Activated CD8-positive, alpha-beta memory T cell treated with anti-CD3 and anti-CD28 coated beads, Interleukin-2, amount 10 ng/mL, durations not matched to agents 7 days and 5 days (primary cell): ENCODE measurements at places on chromosomes 6 and 20. TPM values are rescaled to one million over a fixed set of nuclear protein-coding genes. Genes with fewer than 3 reads are reported as not detected.
A peak's percentile ranks its signal among the peaks of the same experiment; 100 is the strongest.

DNA sequence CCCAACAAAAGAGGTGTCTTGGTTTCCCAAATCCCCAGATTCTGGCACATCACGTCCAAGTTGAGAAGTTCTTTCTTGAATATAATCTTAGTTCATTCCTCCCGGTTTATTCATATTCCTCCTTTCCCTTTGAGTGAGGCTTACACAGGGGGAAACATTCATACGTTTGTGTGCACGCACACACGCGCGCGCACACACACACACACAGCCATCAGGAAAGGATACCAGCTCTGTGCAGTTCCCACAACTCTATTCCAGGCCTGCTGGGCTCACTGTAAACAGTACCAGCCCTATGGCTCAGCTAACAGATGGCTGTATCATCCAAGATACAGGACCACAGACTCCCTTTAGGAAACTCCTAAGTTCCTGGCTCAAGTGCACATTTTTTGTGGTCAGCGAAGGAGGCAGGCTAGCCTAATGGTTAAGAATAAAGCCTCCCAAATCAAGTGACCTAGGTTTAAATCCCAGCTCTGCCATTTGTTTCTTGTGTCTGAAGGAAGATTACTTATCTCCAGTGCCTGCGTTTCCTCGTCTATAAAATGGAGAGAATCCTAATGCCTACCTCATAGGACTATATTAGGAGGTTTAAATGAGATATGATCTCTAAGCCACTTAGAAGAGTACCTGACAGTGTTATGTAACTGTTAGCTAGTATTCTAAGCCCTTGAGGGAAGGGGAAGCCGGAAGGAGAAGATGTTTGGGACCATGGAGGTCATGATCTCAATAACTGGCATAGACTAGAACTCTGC is 3.7 kb upstream of the TAF8 start:
- DNase-seq = no peak

DNA sequence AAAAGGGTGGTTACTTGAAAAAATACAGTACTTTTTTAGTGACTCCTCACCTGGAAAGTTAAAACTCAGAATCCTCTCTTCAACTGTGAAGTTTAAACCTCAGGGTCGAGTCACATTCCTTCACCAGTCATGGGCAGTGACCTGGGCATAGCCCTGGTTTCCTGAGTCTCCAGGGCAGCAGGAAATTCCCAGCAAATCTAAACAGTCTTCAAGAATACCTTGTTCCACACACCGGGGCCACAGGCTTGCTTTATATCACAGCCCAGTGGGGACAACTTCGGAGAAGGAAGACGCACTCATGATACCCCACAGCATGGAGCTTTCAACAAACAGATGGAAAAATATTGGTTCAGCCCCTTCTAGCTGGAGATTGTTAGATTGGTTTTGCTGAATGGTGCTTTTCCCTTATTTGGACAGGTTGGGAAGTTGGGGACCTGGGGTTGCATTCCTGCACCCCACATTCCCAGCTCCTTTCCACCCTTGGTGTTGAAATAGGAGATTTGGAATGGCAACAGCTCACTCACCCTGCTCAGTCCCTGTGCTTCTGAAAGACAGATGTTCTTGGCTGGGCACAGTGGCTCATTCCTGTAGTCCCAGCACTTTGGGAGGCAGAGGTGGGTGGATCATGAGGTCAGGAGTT is 113.0 kb upstream of the TMEM170B start:
- DNase-seq = no peak

GRCh38 chr20:49278818-49279676 is 1.2 kb upstream of the ZNFX1 start:
- DNase-seq = peak; percentile 57

KCNS1 gene
- total RNA-seq = 0.18 TPM

OR2H2 gene
- not detected for total RNA-seq
